ENCODE measurements at places on chromosomes 3 and 15. TPM values are rescaled to one million over a fixed set of nuclear protein-coding genes. Genes with fewer than 3 reads are reported as not detected.

ACKR2 gene
- total RNA-seq: not detected

GP5 gene
- total RNA-seq: 1.4 TPM

CKMT1A gene
- total RNA-seq: not detected

NRG4 gene
- total RNA-seq: not detected

CCDC13 gene
- 0.32 TPM for total RNA-seq

FRMD4B gene
- total RNA-seq: 54.7 TPM

FETUB gene
- total RNA-seq: not detected

RPL39L gene
- total RNA-seq: 4.2 TPM

SLC22A13 gene
- total RNA-seq: 0.76 TPM

GATA2 gene
- 6.2 TPM for total RNA-seq

SEMA4B gene
- total RNA-seq: 20.2 TPM

MCF2L2 gene
- total RNA-seq: 20.7 TPM

RYR3 gene
- 0.05 TPM for total RNA-seq

GRCh38 chr3:176286476-176287085 lies 910.7 kb downstream of the TBL1XR1 start:
- no peak for DNase-seq

GRCh38 chr3:22476976-22477375 lies 726.0 kb upstream of the ZNF385D start:
- no peak for DNase-seq

DNA sequence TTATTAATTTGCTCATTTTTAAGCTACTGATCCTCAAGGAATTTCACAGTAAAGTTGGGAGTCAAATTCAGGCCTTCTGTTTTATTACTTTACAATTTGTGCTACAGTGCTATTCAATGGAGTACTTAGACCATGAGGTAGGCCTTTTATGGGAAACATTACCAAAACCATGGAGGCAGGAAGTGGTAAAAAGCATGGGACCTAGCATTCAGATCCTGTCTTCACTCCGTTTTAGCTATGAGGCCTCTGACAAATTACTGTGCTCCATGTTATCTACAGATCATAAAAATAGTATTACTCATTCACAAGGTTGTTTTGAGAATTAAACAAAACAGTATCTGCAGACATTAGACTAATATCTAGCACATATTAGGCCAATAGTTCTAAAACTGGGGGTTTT lies 140.6 kb upstream of the SLITRK3 start:
- no peak for DNase-seq

- no peak for DNase-seq
These were observed 304.2 kb upstream of the LMCD1 start for GRCh38 chr3:8197384-8197783.

GRCh38 chr15:86162172-86162591 lies 82.5 kb downstream of the AGBL1 start:
- DNase-seq: no peak

DNA sequence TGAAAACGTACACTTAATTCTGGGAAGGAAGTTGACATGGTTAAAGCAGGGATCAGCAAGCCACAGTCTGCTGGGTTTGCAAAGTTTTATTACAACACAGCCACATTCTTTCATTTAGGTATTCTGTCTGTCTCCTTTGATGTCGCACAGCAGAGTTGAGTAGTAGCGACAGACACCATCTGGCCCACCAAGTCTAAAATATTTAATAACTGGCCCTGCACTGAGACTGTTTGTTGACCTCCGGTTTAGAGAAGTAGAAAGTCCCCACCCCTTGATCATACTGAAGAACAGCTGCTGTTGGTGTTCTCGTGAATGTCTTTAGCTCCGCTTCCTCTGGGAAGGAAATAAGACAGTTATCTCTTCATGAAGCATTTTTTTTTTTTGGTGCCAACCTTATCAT lies 66.2 kb downstream of the MCTP2 start:
- no peak for DNase-seq

GRCh38 chr15:22257047-22258008 lies 177.0 kb downstream of the OR4M2 start:
- DNase-seq: no peak

GRCh38 chr3:109025896-109026295 lies 72.2 kb upstream of the GUCA1C start:
- no peak for DNase-seq

DNA sequence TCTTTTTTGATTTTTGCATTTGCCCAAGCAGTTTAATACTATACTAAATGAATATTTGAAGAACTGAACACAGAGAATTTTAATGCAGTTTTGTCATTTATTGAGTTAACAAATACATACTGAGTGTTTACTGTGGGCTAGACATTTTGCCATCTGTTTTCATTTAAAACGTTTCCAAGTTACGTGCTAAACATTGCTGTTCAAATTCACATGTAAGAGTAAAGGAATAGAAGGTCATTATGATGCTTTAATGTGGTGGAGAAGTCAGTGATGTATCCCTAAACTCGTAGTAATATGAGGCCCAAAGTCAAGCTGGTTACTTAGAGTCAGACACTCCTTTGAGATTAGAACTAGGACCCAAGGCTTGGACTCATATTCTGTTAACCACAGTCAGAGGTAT lies 49.4 kb downstream of the CRYBG3 start:
- no peak for DNase-seq

DNA sequence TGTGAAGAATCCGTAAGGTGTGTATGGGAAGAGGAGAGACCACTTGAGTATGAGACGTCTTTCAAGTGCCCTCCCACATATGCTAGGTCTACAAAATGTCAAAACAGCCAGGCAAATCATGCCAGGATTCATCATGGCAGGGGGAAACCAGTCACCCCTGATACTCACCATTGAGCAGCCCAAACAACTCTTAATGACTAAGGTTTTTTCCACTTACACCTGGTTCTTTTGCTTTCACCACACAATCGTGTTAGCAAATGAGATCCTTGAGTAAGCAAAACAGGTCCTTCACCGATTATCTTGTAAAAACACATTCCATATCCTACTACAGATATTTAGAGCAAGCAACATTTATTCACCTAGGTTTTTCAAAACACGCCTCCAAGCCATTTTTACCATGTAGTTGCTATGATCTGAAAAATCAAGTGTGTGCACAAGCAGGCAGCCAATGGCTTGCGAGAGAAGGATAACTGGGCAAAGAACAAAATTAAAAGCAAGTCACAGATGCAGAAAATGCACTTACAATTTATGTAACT lies 177.5 kb upstream of the LPP start:
- no peak for DNase-seq

DNA sequence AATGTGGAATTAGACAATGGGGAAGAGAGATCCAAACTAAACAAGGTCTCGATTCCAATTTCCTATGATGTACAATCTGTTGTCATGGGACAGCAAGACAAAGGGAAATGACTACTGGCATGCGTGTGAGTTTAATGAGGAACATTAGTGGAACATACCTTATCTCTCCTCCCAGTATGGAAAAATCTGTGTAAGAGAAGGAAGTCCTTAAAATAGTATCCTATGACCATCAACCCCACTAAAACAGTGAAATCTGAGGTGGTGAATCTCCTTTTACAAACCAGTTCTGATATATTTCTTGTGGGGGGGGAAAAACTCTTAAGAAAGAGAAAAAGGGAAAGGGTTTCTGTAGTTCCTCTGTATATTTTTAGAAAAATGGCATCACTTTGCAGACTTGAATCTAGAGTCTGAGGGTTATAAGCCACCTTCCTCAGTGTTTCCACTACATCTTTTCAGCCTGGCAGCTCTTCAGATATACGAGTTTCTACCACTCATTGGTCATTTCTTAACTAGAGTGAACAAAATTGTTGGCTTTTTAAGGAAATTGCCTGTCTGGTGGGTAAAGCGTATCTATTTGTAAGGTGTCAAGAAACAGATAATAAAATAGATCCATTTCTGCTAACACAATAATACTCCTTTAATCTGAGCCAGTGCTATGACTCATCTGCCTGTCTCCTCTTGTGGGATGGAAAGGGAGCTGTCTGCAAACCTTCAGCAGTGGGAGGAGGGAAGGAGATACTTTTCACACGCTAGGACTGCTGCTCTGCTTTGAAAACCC lies 3.0 kb upstream of the TNFAIP8L3 start:
- DNase-seq: no peak

GRCh38 chr3:28835751-28836150 lies 445.1 kb upstream of the RBMS3 start:
- no peak for DNase-seq

- DNase-seq: no peak
These were observed 31.3 kb upstream of the TRIM59 start for GRCh38 chr3:160480931-160481330.

GRCh38 chr3:108062051-108062450 lies 28.8 kb downstream of the CD47 start:
- DNase-seq: no peak

DNA sequence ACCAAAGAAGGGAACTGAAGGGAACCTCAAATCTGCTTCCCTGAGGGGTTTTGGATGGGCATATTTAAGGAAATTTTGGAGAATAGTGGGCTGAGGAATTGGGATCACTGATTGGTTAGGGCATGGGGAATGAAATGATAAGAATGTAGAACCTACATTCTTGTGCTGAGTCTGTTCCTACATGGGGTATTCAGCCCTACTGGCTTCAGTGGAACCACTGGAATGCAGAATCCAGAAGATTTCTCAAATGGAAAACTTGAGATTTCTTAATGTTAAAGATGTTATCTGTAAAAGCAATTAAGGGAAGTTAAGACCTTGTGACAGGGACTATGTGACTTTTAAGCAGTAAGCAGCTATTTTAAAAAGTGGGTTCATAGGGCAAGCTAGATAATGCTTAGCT lies 1062.4 kb downstream of the AGBL1 start:
- DNase-seq: no peak

DNA sequence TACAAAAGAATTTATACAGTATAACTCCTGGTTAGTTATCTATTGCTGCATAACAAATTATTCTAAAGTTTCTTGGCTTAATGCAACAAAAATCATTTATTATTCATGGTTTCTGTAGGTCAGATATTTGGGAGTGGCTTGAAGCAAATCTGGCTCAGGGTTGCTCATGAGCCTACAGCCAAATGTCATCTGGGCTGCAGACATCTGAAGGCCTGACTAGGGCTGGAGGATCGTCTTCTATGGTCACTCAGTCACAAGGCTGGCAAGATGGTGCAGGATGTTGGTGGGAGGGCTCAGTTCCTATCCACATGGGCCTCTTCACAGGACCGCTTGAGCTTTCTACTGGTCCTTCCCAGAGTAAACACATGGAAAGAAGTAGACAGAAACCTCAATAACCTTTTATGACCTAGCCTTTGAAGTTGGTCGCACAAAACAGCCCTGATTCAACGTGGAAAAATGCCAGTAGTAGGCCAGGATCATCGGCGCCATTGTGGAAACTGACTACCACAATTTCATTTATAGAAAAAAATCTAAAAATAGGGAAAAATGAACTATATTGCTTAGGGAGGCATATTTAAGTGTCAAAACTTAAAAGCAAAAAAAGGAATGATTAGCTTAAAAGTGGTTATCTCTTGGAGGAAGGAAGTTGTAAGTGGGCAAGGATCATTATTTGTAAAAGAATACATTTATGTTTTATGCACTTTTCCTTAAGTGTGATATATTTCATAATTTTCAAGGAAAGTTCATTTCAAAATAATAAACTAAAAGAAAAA lies 9.9 kb upstream of the MITF start:
- no peak for DNase-seq

GRCh38 chr3:139113231-139113992 lies 68.7 kb upstream of the PRR23C start:
- DNase-seq: peak; percentile 19

GRCh38 chr3:174940151-174940550 lies 81.0 kb downstream of the NAALADL2 start:
- DNase-seq: no peak

- DNase-seq: no peak
These were observed 131.2 kb downstream of the CD47 start for GRCh38 chr3:107959550-107960154.

DNA sequence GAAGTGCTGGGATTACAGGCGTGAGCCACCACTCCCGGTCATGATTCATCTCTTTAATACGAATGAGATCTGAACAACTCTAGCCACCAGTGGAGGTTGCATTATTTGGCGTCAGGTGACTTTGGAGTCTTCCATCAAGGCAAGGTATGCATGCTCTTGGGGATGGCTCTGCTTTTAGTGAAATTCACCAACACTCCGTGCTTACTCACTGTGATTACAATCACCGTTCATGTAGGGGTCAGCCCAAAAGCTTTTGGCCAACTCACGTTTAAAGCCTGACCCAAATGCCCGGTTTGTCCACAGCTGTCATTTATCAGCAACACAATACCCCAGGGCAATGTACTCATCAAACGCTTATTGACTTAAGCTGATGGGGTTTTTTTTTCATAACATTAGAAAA lies 155.4 kb downstream of the PDZRN3 start:
- no peak for DNase-seq

GRCh38 chr3:157248590-157249422 lies 88.9 kb upstream of the CCNL1 start:
- no peak for DNase-seq

DNA sequence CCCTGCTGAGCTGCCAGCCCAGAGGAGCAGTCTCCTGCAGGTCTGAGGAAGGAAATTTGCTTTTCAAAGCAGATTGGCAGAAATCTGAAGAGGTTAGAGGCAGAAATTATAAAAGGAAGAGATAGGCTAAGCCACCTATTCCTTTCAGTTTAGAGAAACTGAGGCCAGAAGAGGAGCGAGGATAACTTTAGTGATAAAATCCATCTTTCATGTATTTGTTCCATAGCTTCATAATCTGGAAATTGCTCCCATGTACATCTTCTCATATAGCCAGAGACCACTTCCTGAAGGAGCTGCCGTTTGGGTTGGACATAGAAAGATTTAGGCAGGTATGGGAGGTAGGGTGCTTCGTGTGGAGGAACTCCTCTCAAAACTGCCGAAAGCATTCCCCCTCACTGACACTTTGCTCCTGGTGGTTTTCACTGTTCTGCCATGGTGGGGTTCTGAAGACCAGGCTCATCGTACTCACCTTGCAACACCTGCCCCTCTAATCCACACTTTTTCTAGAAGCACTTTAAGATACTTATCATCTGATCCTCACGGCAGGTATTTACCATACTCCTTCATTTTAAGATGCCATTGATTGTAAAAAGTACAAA lies 670 bp upstream of the ACAP2 start:
- no peak for DNase-seq

DNA sequence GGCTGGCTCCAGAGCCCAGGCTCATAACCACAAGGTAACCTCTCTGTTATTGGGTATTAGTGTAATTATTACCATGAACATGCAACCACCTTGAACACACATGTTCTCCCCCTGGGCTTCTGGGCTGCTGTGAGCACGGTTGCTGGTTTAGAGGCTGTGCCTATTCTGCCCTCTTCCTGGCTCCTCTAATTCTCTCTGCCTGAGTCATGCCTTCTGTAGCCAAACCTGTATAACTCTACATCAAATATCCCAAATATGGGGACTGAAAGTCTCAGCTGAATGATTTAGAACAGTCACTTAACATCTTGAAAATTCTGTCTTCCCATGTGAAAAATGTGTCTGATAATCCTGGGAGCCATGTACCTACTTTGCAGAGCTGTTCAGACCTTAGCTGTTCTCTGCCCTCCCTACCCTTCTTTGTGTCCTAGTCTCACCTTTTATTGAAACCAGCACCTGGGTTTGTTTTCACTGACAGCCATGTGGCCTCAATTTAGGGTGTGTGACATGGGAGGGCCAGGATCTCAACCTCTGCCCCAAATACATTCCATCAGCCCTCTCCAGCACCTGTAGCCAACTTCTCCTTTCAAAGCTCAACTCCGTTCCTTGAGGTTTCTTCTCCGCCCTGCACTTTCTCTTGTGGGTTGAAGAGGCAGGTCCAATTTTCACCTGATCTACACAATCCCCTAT lies 60.7 kb downstream of the PDZRN3 start:
- no peak for DNase-seq

GRCh38 chr3:38978729-38979128 lies 73.0 kb downstream of the SCN11A start:
- no peak for DNase-seq

Data from CD4-positive, CD25-positive, alpha-beta regulatory T cell (primary cell).